ENCODE measurements at places on chromosomes 3 and 15.

DNA sequence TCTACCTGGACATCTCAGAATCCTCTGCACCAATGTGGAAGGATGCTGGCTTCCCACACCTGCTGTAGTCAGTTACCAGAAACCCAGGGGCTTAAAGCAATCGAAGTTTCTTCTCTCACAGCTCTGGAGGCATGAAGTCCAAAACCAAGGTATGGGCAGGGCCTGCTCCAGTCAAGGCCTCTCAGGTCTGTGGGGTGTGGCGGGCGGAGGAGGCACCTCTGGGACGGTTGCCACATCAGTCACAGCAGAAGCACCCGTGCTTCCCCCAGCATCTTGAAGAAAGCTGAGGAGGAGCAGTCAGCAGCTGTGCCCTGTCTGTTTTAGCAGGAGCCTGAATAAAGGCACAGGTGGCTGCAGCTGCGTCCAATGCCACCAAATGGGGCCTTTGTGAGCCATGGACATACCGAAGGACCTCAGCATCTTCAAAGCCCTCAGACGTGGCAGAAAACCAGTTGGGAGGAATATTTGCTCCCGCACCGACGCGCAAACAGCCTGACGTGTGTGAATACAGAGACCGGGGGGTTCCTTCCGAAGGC lies 68.9 kb downstream of the TFRC start:
- DNase-seq, result no peak

DNA sequence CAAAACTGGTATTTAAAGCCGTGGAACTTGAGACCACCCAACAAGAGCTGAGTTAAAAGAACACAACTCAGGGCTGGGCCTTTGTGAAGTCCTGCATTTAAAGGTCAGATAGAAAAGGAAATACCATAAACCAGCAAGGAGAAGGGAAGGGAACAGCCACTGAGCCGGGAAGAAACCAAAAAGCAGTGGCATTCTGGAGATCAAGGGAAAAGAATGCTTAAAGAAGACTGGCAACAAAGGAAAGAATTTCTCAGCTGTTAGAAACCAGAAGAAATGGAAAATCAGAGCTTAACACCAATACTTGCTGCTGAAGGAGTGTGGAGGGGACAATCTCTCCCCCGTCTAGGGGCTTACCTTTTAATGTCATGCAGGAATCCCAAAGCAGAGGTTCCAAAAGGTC lies 247.4 kb upstream of the CHRNA7 start:
- no peak for DNase-seq

DNA sequence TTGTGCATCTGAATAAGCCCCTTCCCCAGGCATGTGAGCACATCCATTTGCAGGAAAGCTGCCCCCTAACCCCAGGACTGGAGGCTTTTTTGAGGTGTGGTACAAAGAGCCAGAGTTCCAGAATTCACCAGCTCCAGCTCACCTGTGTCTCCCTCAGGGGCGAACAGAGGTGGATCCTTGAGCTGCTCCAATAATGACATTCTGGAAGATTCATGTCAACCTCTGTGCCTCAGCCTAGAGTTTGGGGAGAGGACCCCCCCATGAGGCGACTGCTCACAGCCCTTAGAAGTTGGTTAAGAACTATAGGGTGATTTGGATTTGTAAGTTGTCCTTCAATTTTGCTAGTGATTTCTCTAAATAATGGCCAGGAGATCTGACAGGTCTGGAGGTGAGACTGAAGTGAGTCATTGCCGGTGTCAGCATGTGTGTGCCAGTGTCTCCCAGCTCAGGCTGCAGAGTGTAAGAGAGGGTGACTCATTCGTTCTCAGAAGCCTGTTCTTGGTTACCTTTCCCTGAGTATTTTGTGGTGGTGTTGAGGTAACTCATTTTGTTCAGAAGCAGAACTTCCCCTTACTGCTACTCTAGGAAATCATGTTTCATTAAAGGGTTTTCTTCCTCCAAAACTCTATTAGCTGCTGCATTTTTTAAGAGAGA lies 136.9 kb upstream of the TOPAZ1 start:
- DNase-seq, result no peak

DNA sequence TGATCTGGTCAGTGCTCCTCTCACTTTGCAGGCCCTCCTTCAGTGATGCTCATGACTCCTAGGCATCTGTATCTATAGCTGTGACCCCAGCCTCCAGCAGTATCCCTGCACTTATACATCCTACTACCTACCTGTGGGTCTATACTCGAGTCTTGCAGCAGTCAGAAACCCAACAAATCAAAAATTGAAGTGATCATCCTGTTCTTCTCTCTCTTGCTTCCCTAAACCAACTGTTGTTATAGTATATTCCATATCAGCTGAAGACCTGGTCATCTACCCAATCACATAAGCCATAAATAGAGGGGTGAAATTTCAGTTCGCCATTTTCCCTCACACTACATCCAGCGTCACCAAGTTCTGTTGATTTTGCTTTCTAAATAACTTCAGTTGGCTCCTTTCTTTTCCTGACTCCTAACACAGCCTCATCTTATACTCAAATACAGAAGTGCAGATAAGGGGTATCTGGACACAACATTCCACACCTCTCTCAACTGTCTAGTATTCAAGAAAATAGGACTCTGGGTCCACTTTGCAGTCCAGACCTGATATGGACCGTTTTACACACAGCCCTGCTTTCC lies 25.9 kb upstream of the SRPRB start:
- DNase-seq, result no peak

GRCh38 chr3:137217733-137218132 lies 259.9 kb downstream of the IL20RB start:
- no peak for DNase-seq

GRCh38 chr3:169430707-169431404 lies 232.7 kb downstream of the MECOM start:
- DNase-seq, result no peak

DNA sequence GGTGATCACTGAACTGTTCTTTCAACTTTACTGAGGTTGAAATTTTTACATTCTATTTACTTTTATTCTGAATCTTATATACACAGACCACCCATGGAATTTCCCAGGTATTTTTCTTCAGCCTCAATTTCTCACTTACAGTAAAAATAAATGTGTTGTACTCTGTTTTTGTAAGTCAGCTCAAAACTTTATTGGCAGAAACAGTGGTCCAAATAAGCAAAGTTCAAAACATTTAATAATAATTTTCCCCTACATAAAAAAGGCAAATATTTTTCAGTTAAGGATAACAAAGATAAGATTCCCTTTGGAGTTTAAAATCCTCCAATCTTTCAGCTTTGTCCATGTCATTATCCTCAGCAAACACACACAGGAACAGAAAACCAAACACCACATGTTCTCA lies 738.0 kb downstream of the FHIT start:
- no peak for DNase-seq

GRCh38 chr3:178437236-178437635 lies 99.0 kb upstream of the KCNMB2 start:
- no peak for DNase-seq

- no peak for DNase-seq
Observed at GRCh38 chr3:133408961-133409360, 9.1 kb downstream of the BFSP2 start.

DNA sequence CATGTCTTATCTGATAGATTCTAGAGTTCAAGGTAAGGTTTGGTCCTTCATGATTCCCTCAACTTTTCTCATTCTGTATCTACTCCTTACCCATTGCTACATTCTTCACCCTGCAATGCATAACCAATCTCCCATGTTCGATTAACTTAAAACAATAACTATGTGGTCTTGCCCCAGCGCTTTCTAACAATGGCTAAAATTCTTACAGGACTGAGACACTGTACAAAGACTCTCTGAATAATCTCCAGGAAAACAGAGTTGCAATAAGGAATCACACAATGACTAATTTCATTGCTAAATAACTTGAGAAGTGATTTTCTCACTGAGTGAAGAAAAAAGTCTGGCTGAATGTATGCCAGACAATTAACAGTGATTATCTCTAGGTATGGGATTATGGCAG lies 69.6 kb upstream of the FAM174B start:
- DNase-seq, result no peak

GRCh38 chr3:190306513-190307163 lies 15.6 kb downstream of the CLDN1 start:
- peak; percentile 18 for DNase-seq

- no peak for DNase-seq
Observed at GRCh38 chr3:18247776-18248310, 177.3 kb downstream of the SATB1 start.

DNA sequence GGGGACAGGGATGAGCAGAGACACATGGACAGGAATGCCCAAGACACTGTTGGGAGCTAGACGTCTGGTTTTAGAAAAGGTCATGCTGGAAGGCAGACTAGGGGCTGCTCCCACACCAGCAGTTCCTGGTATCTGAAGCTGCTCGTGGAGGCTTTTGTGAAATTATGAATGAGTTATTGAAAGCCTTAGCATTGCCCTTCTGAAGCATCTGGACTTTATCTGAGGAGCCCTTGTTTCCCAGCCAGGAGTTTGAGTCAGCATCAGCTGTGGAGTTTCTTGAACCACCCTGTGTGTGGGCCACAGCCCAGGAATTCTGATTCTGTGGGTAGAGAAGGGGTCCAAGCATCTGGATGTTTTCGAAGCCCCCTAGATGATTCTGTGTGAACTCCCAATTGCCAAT lies 258.7 kb downstream of the SLCO3A1 start:
- DNase-seq, result no peak

GRCh38 chr3:111858642-111859041 lies 423 bp upstream of the PHLDB2 start:
- DNase-seq, result no peak

DNA sequence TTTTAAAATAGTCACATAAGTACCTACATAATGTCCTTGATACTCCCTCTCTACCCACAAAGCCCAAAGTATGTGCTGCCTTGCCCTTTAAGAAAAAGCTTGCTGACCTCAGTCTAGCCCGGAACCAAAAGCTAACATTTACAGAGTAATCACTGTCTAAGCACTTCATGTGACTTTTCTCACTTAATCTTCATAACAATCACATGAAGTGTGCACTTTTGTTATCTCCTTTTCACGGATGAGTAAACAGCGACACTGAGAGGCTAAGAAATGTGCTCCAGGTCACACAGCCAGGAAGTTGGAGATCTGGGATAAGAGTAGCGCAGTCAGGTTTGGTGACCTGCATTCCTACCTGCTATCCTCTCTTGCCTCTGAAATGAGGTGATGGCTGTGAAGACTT lies 194.0 kb downstream of the ITPR1 start:
- no peak for DNase-seq

GRCh38 chr15:93107646-93108045 lies 18.6 kb upstream of the RGMA start:
- no peak for DNase-seq

GRCh38 chr3:128458746-128459460 lies 7.8 kb downstream of the DNAJB8 start:
- DNase-seq, result no peak

- DNase-seq, result no peak
Observed at GRCh38 chr3:61679026-61679425, 117.7 kb downstream of the PTPRG start.

- no peak for DNase-seq
Observed at GRCh38 chr3:155385896-155386625, 92.6 kb upstream of the STRIT1 start.

DNA sequence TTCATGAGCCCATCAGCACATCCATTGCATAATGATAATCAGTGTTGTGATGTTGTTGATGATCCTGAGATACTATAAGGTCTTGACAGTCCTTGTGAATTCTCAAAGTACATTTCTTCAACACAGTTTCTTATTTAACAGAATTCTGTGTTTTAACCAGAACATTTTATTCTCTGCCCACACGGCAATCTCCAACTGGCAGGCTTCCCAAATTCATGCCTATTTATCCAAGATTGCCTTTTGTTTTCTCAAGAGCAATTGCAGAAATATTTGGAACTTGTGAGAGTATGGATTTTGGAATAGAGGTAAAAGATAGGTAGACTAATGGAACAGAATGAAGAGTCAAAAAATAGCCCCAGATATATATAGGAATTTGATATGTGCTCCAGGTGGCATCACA lies 116.0 kb downstream of the UACA start:
- no peak for DNase-seq

DNA sequence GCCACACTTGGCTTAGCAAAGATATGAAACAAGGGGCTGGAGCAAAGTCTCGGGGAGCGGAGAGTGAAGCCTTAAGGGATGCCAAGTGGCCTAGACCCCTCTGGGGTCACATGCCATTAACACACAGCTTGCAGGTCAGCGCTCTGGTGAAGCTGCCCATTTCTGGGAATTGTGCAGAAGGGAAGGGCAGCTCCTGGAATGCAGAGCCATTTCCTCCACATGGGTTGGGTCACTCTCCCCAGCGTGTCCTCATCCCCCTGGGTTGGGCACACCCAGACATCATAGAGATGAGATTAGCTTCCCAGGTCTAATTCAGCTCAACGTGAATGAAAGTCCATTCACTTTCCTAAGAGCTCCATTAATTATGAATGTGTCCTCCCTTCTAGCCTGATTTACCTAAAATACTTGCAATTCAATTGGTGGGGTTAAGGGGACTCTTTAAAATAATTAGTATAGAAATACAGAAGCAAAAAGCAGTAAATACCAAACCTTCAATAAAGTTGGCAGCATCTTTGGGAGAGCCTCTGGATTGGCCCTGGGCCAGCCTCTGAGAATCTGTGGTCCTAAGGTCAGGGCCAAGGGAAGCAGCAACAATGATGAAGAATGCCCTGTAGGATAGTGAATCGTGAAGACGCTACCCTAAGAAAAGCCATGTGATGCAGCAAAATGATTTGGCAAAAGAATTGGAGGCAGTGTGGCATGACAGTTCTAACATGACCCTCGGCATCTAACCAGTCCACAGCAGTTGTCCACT lies 17.8 kb downstream of the MRAS start:
- DNase-seq, result no peak

GRCh38 chr15:57526076-57526475 lies 65.6 kb upstream of the MYZAP start:
- no peak for DNase-seq

- no peak for DNase-seq
Observed at GRCh38 chr15:99436542-99437314, 129.1 kb upstream of the MEF2A start.

- no peak for DNase-seq
Observed at GRCh38 chr3:185934174-185934557, 3.6 kb downstream of the TRA2B start.

- no peak for DNase-seq
Observed at GRCh38 chr15:80526556-80527340, 122.6 kb downstream of the ARNT2 start.

GRCh38 chr15:60464836-60465630 lies 13.9 kb downstream of the ICE2 start:
- DNase-seq, result no peak

DNA sequence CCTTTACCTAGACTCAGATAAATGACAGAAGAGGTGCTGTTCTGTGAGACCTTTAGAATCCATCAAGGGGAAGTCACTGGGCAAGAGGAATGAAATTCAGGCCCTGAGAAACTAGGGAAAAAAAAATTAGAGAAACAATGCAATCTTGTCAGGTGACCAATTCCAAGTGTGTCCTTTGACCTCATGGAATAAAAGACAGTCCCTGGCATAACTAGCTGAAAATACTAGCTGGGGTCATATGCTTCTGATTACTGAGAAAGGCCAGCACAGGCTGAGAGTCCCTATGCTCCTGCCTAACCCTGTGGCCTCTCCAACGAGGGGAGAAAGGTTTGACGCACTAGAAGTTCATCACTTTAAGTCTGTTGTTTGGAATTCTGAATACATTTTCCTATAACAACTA lies 167.3 kb downstream of the XXYLT1 start:
- DNase-seq, result no peak

Data from stimulated activated naive CD4-positive, alpha-beta T cell (primary cell).